ENCODE measurements at places on chromosomes 5 and 9. TPM values are rescaled to one million over a fixed set of nuclear protein-coding genes. Genes with fewer than 3 reads are reported as not detected.

DNA sequence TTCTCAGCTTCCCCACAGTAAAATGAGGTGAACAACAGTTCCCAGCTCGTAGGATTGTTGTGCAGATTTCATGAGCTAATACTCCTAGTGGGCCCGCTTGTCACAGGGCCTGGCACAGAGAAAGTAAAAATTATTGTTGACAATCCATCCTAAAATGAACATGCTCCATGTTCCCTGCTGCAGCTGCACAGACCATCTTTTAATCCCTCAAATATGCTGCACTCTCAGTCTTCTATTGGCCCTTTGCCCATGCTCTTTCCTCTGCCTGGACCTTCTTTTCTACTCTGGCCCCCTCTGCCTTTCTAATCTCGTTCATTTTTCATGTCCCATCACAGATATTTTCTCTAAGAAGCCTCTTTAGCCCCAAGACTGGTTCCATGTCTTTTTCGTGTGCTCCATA lies 117.7 kb upstream of the NR3C1 start:
- no peak for DNase-seq

DNA sequence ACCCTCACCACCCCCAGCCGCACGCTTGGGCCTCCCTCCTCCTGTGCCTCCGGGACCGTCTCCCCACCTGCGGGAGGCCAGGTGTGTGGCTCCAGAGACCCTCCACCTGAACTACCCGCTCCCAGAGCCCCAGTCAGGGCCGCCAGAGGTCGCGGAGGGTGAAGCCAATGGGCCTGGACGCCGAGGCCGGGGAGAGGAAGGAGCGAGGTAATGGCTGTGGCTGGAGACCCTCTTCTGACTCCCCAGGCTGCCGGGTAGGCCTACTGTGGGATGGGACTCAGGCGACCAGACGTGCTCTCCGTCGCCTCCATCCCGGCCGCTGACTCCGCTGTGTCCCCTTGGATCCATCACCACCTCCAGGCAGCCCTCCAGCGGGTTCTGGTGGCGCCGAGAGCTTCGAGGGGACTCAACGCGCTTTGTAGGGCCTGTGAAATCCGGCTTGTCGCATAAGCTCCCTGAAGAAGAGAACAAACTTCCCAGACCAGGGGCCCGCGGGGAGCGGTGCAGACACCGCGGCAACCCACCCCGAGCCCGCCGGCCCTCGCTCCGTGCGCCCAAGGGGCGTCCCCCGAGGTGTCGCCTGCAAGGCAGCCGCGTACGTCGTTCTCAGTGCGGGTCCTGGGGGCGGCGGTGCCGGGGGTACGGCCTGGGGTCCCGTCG lies 12.6 kb downstream of the IRX2 start:
- no peak for DNase-seq

Gene HMMR
- total RNA-seq, result 0.33 TPM

GRCh38 chr9:130786526-130786925 lies 48.5 kb upstream of the ABL1 start:
- DNase-seq, result no peak

Gene DOCK8
- 4.0 TPM for total RNA-seq
